ENCODE measurements at places on chromosomes 7 and 10. TPM values are rescaled to one million over a fixed set of nuclear protein-coding genes. Genes with fewer than 3 reads are reported as not detected.

HDAC9 gene
- 62.5 TPM for total RNA-seq

NPC1L1 gene
- total RNA-seq = 0.15 TPM

HOXA1 gene
- total RNA-seq = 44.5 TPM

NUB1 gene
- total RNA-seq = 58.6 TPM

SCIN gene
- total RNA-seq = 49.6 TPM

STEAP4 gene
- 0.21 TPM for total RNA-seq

VWDE gene
- 1.2 TPM for total RNA-seq

TUBB8 gene
- total RNA-seq = 1.8 TPM

CALCR gene
- not detected for total RNA-seq

TAS2R4 gene
- 3.1 TPM for total RNA-seq

- no peak for ATAC-seq
Measured at GRCh38 chr10:30763918-30764317, 134.4 kb upstream of the LYZL2 start.

GRCh38 chr7:106808967-106809635 lies 56.0 kb upstream of the PIK3CG start:
- no peak for ATAC-seq

- ATAC-seq = no peak
Measured at GRCh38 chr7:41096917-41097316, 606.0 kb downstream of the INHBA start.

DNA sequence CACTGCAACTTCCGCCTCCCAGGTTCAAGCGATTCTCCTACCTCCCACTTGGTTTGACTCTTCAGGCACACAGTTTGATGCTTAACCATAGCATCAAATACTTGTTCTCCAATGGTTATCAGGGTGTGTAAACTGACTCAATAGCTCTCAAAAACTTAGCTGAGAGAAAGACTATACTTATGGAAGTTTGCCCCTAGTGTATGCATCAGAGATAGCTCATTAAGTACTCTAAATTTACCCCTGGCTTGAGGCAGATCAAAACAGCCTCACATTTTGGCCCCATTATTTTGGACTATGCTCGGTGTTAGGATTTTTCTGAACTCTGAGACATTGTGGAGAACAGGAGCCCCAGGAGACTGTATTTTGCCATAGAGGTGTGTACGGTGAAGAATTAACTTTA lies 40.8 kb upstream of the SLC35B4 start:
- ATAC-seq = no peak

DNA sequence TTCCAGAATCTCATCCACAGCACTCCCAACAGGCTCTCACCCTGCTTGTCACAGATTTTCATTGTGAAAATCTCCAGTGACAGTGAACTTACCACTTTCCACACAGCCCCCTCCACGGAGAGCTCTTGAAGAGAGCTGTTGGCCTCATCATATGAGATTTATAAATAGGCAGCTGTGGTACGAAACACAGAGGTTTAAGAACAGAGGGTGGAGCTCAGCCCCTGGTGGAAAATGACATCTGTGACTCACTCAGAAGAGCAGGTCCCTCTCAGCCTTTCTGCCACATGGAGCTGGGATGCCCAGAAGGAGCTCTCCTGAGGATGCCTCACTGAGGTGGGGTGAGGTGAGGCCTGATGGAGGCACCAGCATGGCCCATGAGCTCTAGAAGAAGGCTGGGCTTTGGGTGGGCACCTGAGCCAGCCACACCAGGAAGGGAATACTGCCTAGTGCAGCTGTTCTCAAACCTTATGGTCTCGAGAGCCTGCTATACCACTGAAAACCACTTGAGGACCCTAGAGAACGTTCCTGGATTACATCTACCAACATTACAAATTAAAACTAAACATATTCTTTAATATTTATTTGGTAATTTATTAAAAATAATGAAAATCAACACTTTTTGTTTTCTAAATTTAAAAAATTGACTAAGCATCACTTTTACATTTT lies 25.8 kb upstream of the EEPD1 start:
- ATAC-seq = no peak

- ATAC-seq = peak; percentile 64
Measured at GRCh38 chr7:151876899-151877777, at the start of gene PRKAG2. Gene PRKAG2, minus strand, starts transcription at chr7:151877115. Its CDS starts 495 bp downstream, at chr7:151876620.

DNA sequence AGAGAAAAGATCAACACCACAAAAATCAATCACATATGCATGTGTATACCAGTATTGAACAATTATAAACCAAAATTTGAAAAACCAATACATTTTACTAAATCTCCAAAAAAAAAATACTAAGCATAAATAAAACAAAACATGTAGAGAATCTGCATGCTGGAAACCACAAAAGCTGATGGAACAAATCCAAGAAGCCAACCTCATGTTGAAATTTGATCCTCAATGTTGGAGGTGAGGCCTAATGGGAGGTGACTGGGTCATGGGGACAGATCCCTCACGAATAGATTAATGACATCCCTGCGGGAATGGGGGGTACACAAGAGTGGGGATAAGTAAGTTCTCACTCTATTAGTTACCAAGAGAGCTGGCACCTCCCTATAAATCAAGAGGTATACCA lies 82.5 kb downstream of the OAT start:
- no peak for ATAC-seq

DNA sequence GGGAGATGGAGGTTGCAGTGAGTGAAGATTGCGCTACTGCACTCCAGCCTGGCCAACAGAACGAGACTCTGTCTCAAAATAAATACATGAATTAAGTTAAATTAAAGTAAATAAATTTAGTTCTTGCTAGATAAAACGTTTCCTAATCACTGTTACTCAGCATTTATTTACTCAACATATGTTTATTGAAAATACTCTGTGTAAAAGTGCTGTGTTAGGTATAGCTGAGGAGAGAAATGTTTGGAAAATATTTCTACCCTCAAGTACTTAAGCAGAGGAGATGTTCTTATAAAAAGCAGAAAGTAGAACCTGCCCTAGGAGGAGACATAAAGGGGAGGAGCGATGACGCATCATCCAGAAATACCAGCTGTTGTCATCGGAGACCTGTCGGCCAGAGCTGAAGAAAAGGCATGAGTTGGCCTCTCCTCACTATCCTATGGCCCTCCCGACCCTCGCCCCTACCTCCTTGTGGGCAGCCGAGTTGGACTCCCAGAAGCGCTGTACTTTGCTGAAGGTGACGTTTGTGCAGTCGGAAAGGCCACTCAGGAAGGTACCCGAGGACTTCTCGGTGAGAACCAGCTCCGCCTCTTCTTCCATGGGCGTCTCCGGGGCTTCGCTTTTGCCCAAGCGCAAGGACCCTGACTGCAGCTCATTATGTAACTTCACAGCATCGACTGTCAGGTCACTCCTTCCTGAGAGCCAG lies 1.1 kb downstream of the RRP12 start:
- ATAC-seq = peak; percentile 71

DNA sequence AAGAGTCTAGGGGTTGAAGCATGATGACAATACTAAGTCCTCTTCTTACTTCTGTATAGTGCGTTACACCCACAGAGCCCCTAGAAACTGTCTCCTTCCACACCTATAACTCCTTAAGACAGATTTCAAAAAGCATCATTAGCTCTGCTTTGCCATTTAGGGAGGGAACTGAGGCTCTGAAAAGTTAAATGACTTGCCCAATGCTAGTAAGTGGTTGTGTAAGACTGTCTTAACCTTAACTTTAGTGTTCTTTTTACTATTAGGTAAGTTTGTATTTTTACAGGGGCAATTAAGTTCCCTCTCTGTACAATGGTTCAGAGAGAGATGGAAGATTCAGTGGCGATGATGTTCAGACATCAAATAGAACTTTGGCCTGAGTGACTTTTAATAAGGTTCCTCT lies 72.7 kb upstream of the ASAH2 start:
- no peak for ATAC-seq

GRCh38 chr10:91091780-91092179 lies 128.7 kb upstream of the PCGF5 start:
- ATAC-seq = no peak

GRCh38 chr10:69810097-69810496 lies 8.4 kb downstream of the COL13A1 start:
- ATAC-seq = no peak

DNA sequence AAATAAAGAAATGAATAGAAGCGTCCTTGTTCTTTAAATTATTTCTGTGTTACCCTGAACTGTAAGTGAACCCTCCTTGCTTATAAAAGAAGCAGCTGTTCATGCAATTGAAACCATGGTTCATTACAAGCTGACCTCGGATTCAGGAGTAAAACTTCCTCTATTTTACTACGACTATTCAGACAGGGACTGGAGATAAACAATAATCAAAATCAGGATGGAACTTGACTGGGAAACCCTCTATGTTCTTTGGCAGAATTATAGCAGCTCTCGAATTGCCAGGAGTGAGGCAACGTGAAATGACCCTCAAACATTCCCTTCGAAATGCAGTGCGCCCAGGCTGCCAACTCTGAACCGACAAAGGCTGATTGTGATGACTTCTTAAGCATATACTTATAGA lies 172.1 kb downstream of the CYP26A1 start:
- ATAC-seq = peak; percentile 65

GRCh38 chr7:6460303-6460702 lies 12.5 kb upstream of the DAGLB start:
- ATAC-seq = no peak

GRCh38 chr7:76011442-76011861 lies 17.1 kb upstream of the TMEM120A start:
- ATAC-seq = peak; percentile 91

DNA sequence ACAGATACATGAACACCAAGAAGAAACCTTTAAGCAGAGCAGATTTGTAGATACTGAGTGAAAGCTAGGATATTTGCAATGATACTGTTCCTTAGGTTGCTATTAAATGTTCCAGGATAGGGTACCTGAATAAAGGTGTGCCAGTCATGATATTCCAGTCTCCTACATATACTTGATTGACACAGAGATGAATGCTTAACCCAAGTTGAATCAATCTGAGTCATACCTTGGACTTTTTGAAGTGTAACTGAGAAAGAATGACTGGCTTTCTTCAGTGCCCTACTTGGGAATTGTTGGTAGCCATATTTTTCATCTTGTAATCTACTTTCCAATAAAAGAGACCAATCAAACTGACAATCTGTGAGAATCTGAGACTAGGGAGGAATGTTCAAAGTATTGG lies 805.7 kb upstream of the GHITM start:
- no peak for ATAC-seq

GRCh38 chr10:42949287-42949686 lies 127.6 kb upstream of the RET start:
- ATAC-seq = no peak

- ATAC-seq = peak; percentile 68
Measured at GRCh38 chr7:129553899-129554461, 51.6 kb downstream of the SMKR1 start.

DNA sequence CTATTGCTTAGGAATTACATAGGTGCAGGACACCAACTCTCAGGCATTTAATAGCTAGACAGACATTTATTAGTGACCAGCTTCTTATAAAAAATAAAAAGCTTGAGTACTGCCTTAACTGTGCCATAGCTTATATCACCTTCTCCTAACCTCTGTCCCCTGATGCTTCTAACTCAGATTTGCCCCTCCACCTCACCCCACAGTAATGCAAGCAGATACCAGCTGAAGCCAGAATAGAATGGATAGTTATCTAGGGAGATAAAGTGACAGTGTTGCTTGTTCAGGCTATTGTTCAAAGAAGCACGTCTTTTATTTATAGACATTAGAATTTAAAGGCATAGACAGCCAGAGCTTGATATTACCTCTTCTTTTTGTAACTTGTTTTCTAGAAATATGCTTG lies 99.6 kb upstream of the GLCCI1 start:
- ATAC-seq = peak; percentile 84

DNA sequence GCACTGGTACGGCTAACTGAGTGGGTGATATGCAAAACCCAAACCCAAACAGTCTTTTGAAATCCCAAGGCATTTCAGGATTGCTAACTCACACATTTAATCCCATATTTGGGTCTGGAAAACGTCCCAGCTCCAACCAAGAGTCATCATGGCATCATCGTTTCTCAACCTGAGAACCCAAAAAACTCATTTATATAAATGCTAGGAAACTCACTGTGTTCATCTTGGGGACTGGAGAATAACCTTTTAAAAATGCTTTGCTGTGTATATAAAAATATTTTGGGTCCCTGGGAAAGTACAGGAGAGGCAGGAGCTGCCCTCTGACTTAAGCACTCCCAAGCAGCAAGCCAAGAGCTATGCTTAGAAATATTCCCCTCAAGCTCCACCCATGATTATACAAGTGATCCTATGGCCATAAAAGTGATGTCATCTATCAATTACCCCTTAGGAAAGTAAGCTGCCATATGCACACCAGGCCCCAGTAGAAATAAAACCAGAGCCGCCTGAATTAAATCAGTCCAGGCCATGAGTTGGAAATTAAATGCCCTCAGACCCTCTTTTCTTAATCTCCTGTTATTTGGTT lies 352.1 kb downstream of the FRMD4A start:
- no peak for ATAC-seq

DNA sequence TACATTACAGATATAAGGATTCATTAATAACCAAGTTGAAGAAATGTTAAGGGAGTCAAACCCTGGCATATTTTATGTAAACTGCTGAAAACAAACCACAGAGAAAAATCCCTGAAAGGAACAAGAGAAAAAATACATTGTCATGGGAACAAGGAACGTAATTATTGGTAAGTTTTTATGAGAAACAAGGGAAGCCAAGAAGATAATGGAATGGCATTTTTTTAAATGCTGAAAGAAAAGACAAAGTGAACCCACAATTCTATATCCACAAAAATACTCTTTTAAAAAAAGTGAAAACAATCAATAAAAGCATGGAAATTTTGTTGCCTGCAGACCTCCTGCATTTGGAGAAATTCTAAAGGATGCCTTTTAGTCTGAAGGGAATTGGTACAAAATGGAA lies 136.4 kb downstream of the CD36 start:
- ATAC-seq = no peak

GRCh38 chr7:130486114-130486953 lies 5.6 kb upstream of the MEST start:
- no peak for ATAC-seq

GRCh38 chr7:101784292-101785127 lies 32.9 kb upstream of the CUX1 start:
- no peak for ATAC-seq

- peak; percentile 48 for ATAC-seq
Measured at GRCh38 chr10:79148452-79149344, 79.9 kb downstream of the ZMIZ1 start.

DNA sequence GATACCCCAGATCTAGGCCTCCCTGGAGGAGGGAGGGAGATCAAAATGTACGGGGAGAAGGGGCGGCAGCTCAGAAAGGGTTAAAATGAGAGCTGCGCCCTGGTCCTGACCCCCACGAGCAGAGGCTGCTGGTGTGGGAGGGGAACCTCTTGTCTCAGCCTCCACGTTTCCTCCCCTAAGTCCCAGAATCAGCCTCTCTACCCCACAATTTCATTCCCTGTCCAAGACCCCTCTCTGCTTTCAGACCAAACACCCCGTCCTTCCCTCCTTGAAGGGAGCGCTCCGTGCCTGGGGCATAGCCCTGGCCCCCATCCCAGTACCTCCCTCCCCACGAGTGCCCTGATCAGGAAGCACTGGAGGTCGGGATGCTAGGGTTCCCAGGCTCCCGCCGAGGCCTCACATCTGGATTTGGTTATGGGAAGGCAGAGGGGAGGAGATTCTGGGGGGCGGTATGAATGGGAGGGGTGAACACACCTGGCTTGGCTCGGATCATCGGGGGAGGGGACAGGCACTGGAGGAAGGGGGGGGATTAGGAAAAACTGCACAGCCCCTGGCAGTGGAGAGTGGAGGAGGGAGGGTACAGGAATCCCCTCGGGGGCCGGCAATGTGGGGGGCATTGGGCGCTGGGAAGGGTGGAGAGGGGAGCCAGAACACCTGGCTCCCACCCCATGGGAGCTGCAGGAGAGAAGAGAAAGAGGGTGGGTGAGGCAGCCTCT lies 2.7 kb downstream of the EPHB4 start:
- ATAC-seq = no peak
